HFFc6 (cell line): ENCODE measurements at places on chromosomes 2 and 18. TPM values are rescaled to one million over a fixed set of nuclear protein-coding genes. Genes with fewer than 3 reads are reported as not detected.

BCL2 gene
- 0.24 to 0.98 TPM (median 0.55 TPM) in 3 replicates for total RNA-seq

DNA sequence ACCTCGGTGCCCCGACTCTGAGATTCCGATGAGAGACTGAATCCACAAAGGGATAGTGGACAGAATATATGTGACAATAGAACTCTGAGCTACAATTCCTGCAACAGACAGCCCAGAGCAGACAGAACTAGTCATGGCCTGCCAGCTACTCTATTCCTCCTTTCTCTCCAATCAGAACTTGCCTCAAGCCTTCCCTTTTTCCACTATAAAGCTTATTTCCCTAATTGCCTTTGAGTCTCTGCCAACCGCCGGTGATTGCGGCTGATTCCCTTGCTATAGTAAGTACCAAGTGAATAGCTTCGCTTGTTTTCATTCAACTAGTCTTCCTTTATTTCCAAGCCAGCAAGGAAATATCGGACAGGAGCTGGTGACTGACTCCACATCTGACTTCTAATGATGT, 96.8 kb downstream of the DSC3 start:
- DNase-seq, result no peak

GRCh38 chr2:74333175-74333574, 10.0 kb downstream of the SLC4A5 start:
- peak; percentile 20 for DNase-seq

GRCh38 chr18:68176901-68177300, 538.0 kb downstream of the TMX3 start:
- peak; percentile 59 for DNase-seq

PLB1 gene
- total RNA-seq, result 0.38 to 0.43 TPM (median 0.42 TPM) in 3 replicates

DNA sequence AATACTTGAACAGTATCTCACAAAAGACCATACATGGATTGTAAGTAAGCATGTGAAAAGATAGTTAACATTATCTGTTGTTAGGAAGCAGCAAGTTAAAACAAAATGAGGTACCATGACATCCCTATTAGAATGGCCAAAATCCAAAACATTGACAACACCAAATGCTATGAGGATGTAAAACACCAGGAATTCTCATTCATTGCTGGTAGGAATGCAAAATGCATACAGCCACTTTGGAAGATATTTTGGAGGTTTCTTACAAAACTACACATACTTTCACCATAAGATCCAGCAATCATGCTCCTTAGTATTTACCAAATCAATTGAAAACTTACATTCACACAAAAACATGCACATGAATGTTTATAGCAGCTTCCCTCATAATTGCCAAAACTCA, 30.9 kb upstream of the ICOS start:
- DNase-seq, result peak; percentile 38

GRCh38 chr2:32702303-32703064, 74.6 kb downstream of the TTC27 start:
- DNase-seq, result no peak

DNA sequence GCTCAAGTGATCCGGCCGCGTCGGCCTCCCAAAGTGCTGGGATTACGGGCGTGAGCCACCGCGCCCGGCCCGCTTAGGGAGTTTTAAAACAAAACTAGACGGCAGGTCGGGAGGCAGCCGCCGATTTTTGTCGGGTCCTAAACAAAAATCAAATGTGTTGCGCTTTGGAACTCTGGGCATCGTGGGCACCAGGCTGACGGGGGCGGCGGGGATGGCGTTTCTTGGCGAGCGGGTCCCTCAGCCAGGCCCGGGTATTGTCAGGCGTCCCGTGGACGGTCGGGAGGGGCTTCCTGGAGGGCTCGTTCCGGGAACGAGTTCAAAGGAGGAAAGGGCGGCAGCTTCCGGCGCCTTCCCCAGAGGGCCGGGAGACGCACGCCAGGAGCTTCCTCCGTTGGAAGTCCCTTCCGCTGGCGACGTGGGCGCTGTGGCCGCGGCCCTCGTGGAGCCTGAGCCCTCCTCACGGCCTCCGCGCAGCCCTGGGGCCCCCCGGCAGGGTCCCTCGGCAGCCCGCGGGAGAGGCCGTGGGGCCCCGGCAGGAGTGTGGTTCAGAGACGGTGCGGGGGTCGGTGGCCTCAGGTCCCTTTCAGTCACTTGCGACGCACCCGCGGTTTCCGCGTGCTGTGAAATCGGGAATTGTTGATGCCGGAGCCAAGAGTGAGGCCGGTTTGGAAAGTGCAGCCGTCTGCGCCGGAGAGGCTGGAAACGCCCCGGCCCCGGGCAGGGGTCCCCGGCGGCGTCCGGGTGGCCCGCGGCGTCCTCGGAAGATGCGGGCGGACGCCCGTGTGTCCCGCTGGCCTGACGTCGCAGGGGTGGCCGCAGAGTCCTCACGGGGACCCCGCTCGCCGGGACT, 59.3 kb downstream of the EMILIN2 start:
- no peak for DNase-seq

DNA sequence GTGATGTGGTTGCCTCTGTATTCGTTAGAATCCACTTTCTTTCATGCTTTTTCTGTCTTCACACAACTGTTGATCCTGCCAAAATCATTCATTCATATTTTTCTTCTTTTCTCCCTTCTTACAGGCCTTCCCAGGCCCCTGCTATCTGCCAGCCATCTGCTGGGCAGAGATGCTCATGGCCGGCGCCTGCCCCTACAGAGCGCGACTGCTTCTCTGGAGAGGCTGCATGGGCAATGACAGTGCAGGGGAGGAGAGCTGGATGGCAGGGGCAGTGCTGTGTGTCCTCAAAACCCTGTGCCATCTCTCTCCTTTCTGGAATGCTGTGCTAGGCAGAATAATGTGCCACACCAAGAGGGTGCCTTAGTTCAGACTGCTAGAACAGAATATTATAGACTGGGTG, 125.2 kb downstream of the INHBB start:
- no peak for DNase-seq

CDH19 gene
- not detected in 3 replicates for total RNA-seq

- no peak for DNase-seq
Measured at GRCh38 chr18:12234451-12235190, 19.5 kb upstream of the CIDEA start.
